ENCODE measurements at places on chromosomes 12 and 14.
A peak's percentile ranks its signal among the peaks of the same experiment; 100 is the strongest.

DNA sequence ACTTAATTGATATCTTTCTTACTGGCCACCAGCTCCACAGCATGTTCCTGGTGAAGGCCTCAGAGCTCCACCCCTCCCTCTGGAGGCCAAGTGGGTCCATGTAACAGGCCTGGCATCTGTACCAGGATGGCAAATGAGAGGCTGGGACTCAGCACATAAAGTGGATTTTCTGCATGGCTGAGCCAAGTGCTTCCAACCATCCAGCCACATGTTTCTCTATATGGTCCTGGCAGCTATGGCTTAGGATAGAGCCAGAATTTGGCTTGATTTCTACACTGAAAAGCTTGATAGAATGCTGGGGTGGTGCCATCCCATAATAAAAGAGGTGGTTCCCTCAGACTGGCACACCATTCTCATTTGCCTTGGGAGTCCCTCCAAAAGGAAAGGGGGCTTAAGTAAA, 94.1 kb downstream of the PAX9 start:
- DNase-seq = no peak

GRCh38 chr14:61471297-61472005, 150.1 kb downstream of the PRKCH start:
- DNase-seq = no peak

GRCh38 chr12:100473716-100474150, at the start of gene NR1H4:
Gene NR1H4 (plus strand): TSS chr12:100473866. CDS start chr12:100493324, 19,458 bp downstream.
- DNase-seq = peak; percentile 19

GRCh38 chr12:95083938-95084337, 10.5 kb upstream of the NR2C1 start:
- DNase-seq = peak; percentile 33

- no peak for DNase-seq
These were observed 4.1 kb upstream of the CYP46A1 start for GRCh38 chr14:99679996-99680395.

GRCh38 chr12:25320123-25321006, 69.6 kb upstream of the KRAS start:
- no peak for DNase-seq

DNA sequence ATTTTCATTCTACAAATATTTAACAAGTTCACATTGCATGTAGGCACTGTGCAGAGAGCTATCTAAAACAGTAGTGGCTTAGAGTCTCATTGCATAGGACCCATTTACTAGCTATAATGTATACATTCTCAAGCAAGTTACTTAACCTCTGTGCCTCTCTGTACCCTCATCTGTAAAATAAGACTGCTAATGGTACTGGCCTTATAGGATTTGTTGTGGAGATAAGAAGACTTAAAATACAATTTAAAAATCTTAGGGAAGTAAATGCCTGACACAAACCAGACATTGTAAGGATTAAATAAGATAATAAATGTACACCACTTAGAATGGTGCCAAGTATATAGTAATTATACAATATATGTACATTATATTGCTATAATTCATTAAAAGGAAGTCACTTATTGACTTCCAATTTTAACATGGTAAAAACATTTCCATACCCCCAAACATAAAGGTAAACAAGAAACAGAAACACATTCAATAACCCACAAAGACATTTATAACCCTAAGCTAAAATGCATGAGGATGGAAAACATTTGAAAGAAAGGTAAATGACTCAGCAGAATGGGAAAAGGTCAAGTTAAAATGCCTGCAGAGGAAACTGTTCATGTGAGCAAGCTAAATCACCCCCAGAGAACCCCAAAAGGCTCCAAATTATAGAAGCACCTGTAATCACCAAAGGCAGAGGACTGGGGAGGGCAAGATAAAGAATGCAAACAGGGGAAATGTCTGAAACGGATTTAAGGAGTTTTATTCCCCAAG, 30.8 kb downstream of the RPS6KA5 start:
- no peak for DNase-seq

- DNase-seq = no peak
These were observed 59.2 kb upstream of the TSPAN8 start for GRCh38 chr12:71216725-71217579.

DNA sequence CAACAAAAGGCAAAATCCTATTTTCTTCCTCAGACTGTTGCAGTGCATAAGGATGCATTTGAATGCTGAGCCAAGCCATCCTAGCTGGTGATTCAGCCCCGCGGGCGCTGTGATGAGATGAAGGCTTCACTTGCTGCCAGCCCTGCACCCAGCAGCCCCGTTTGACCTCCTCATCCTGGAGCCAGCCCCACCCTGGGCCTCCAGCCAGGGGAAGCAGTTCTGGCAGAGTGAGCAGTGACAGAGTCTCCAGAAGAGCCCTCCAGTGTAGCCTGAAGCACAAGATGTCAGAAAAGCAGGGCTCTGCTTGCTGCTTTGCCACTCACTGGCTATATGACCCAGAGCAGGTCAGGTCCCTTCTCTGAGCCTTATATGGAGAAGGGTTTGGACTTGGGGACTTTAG, 96.2 kb upstream of the HSPB8 start:
- no peak for DNase-seq

DNA sequence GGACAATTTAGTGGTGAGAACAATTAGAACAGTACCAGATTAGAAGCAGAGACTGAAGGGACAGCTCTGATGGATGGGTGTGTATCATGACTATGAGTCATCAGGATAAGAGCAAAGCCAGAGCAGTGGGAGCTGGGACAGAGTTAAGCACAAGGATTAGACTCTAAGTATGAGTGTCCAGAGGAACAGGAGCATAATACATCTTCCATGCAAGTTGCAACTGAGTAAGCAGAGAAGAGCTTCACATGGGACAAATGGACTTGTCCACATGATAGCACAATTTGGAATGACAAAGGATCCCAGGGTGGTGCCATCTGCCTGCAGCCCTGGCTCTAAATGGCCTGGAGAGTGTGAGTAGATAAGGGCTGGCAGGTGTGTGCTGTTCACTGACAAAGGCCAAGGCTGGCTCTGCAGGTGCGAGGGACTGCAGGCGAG, 226.4 kb upstream of the CAND1 start:
- DNase-seq = no peak

DNA sequence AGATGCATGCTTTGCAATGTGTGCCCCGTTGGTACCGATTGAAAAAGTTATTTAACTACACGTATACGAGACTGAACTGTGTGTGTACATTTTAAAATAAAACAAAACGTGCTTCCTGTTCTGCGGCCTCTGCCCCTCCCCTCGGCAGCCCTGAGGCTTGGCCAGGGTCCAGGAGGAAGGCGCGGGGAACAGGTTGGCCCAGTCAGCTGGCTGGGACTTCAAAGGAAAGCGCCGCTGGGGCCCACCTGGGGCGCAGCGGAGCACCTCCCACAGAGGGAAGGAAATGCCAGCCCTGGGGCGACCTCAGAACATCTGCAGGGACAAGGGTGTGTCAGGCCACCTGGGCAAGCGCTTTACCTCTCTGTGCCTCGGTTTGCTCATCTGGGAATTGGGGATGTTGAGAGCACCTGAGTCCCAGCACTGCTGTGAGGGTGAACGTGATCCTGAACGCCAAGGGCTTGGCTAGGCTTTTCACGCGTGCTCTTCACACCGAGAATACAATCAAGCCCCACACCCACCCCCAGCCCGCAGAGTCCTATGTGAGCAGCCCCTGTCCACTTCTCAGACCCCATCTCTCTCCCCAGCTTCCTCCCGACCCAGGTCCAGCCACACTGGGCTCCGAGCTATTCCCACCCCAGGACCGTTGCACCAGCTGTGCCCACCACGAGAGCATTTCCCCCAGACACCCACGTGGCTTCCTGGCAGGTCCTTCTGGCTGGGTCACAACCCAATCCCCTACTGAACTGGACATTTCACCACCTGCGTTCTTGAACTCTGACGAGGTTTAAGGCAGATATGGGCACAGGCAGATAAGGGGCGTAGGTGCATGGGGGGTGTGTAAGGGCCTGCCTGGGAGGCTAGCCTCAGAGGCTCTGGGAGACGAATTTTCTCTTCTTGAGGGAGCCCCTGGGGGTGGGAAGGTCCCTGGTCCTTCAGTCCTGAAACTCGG, 41.9 kb upstream of the NCOR2 start:
- DNase-seq = peak; percentile 67

- no peak for DNase-seq
These were observed 72.1 kb downstream of the SPRING1 start for GRCh38 chr12:116665666-116666304.

DNA sequence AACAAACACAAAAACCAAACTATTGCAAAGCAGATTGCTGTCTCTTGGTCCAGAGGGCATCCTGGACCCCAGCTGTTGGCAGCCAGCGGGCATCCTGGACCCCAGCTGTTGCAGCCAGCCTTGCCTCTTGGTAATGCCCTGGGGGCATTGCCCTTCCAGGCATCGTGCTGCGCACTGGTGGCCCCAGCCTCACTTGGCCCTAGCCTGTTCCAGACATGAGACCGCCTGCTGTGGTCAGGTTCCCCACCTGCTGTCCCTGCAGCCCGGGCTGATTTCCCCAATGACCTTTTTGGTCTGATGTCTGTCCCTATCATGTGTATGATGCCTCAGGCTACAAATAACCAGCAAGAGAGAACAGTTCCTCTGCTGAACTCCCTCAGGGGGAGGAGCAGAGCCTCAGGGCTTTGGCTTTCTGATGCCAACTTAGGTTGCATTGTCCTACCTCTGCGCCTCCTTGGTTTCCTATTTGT, 20.8 kb downstream of the MLXIP start:
- no peak for DNase-seq

- no peak for DNase-seq
These were observed 344.0 kb downstream of the PDZRN4 start for GRCh38 chr12:41532072-41532471.

GRCh38 chr12:123131879-123132402, 18.9 kb downstream of the PITPNM2 start:
- no peak for DNase-seq

DNA sequence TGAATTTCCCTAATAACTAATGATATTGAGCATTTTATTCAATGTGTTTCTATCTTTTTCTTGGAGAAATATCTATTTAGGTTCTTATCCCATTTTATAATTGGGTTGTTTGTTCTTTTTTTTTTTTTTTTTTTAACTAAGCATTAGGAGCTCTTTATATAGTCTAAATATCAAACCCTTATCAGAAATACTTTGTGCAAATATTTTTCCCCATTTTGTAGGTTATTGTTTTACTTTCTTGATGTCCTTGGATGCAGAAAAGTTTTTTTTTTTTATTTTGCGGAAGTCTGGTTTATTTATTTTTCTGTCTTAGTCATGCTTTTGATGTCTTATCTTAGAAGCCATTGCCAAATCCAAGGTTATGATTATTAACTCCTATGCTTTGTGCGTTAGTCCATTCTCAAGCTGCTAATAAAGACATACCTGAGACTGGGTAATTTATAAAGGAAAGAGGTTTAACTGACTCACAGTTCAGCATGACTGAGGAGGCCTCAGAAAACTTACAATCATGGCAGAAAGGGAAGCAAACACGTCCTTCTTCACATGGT, 434.3 kb upstream of the TBX3 start:
- DNase-seq = no peak

DNA sequence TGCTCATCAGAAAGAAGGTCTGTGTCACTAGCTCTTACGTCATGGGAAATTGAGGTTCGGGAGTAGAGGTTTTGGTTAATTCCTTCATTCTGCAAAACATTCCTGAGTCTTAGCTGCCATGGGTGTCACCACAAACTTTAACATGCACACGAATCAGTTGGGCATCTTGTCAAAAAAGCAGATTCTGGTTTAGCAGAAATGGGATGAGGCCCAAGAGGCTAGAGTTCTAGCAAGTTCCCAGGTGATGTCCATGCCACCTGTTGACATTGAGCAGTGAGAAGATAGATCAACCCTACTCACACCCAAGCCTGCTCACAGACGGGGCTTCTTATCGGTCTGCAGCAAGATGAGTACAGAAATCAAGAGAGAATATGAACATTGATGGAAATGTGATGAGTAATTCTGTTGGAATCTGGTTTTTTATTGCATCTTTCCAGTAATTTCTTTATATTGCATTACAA, 11.7 kb upstream of the RIN3 start:
- no peak for DNase-seq

DNA sequence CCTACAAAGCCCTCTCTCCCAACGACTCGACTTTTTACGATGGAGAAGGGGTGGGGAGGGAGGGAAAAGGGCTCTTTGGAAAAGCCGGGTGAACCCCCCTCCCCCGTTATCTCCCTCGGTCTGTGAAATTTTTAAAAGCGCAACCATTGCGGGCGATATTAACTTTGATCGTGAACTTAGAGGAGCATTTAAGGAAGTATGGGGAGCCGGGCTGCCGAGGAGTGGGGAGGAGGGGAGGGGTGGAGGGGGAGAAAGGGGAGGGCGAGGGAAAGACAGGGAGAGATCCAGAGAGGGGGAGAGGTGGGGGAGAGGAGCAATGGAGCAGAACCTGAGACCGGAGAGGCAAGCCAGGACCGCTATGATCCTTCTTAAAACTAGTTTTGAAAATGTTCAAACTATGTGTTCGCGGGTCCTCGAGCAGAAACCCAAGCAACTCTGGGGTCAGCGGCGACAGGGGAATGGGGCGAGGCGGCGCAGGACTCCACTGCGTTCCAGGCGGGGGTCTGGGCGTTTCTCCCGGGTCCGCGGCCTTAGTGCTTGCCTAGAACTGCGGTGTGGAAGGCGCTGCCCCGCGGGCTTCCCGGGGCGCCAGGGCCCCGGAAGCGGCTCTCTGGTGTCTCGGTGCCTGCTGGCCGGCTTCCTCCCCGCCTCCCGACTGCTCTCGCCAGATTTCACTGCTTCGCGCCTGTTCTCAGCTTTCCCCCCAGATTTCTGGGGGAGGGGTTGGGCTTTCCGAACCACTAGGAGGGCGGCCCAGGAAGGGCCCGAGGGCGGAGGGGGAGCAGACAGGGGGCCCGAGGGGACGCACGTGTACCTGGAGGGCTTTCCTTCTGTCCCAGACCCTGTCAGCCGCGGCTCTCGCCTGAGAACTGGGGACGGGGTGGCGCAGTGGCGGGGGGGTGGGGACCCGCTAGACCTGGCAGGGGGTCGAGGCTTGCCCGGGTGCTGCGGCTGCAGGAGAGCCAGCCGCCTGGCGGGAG, at the start of gene HOTAIR:
Gene HOTAIR, minus strand, starts transcription at position 871 of the 980 bp plus-strand sequence.
- DNase-seq = peak; percentile 84

GRCh38 chr14:50620341-50620740, 47.8 kb downstream of the SAV1 start:
- no peak for DNase-seq

DNA sequence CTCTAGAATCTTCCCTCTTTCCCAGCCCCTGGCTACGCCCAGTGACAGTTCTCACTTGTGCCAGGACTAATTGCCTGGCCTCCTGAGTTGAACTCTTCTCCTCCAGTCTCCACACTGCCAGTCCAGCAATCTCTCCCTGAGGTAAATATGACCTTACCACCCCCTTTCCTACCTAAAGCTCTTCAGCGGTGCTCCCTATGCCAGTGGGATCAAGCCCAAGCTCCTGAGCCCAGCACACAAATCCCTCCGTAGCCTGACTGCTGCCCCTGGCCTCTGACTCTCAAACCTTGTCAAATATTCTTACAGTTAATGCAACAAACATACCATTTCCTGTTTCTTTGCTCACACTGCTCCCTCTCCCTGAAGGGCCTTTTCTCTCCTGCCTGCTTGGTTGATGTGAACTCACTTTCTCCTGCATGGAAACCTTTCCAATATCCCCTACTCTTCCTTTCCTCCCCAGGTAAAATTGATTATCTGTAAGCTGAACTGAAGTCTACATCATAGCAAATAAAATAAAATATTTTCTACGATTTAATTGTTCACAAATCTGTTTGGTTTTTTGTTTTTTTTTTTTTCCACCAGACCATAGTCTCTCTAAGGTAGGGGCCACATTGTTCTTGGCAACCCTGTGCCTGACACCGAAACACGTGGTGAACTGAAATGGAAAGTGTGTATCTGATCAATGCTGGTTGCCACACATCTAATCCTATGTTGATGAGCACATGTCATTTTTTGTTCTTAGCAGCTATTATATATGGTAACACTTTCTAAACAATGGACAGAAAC, 147.5 kb downstream of the SLC38A6 start:
- DNase-seq = no peak

- DNase-seq = no peak
These were observed 5.4 kb downstream of the UBR7 start for GRCh38 chr14:93212432-93212831.

All from right kidney (tissue), 9 donors.